ENCODE measurements at places on chromosomes 3 and 15.

DNA sequence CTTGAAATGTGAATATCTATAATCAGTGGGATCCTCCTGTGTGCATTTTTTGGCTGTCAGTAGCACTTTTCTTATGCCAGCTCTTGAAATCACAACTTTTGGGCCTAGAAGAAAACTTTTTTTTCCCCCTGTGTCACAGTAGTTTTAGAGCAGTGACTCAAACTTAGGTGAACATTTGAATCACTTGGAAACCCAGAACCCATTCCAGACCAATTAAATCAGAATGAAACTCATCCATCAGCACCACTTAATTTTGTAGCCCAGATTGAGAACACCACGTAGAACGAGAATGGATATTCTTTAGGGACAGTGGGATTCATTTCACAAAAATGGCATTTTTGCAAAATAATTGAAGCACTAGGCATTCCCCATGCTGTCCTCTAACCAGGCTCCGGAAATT is 224.8 kb upstream of the NANOGP8 start:
- DNase-seq, result no peak

DNA sequence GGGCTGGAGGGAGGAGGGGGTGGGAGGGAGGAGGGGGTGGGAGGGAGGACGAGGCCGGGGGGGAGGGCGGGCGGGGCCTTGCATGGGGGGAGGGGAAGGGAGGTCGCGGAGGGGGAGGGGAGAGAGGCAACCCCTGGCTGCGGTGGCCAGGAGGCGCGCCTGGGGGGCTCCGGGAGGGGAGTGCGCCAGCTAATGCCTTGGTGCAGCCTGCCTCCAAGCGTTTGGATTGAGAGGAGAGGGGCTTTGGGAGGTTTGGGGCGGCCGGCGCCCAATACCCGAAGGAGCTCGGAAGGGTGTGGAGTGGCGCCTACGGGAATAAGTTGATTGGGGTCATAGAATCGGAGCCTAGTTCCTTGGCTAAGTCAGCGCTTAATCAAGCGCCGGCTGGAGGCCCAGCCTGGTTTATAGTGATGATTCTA is 557 bp downstream of the TFG start:
- DNase-seq, result peak; percentile 20

GRCh38 chr3:153783106-153783505 is 338.1 kb upstream of the ARHGEF26 start:
- no peak for DNase-seq

GRCh38 chr3:20842594-20843436 is 656.8 kb upstream of the SGO1 start:
- DNase-seq, result no peak

DNA sequence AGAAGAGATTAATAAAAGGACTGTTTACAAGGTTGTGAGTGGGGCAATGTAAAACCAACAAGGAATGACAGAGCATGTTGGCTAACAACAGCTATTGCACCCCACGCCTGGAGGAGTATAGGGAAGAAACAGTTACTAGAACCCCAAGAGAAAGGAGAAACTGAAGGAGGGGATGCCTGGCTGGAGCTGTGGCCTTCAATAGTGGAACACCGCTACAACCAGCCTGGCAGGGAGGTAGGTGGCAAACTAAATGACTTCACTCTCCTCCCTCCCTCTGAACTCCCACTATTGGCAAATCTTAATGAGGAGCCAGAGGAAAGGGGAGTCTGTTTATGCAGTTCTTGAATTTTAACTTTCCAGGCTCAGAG is 7.2 kb upstream of the CD47 start:
- no peak for DNase-seq

GRCh38 chr3:13167064-13167743 is 94.0 kb upstream of the IQSEC1 start:
- DNase-seq, result no peak

DNA sequence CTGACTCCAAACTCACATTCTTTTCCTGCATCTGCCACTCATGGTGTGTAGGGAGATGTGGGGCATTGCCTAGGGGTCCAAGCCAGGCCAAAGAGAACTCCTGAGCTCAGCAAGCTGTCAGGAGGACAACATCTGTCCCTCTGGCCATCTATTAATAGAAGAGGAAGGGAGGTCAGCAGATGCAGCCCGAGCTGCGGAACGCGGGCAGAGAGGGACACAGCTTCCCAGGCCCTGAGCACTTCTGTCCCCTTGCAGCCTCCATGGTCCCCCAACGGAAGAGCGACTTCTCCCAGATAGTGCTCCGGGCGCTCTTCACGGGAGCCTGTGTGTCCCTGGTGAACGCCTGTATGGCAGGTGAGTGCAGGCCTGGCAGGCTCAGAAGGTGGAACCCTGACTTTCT is 37.3 kb upstream of the PDE8A start:
- no peak for DNase-seq

- DNase-seq, result no peak
These were observed 17.9 kb upstream of the ABI3BP start for GRCh38 chr3:101011136-101011535.

GRCh38 chr3:156102267-156102931 is 18.0 kb upstream of the KCNAB1 start:
- DNase-seq, result no peak

- DNase-seq, result no peak
These were observed 280.0 kb downstream of the PDCD6IP start for GRCh38 chr3:34078418-34078817.

GRCh38 chr15:53378096-53378800 is 381.2 kb downstream of the WDR72 start:
- DNase-seq, result no peak

DNA sequence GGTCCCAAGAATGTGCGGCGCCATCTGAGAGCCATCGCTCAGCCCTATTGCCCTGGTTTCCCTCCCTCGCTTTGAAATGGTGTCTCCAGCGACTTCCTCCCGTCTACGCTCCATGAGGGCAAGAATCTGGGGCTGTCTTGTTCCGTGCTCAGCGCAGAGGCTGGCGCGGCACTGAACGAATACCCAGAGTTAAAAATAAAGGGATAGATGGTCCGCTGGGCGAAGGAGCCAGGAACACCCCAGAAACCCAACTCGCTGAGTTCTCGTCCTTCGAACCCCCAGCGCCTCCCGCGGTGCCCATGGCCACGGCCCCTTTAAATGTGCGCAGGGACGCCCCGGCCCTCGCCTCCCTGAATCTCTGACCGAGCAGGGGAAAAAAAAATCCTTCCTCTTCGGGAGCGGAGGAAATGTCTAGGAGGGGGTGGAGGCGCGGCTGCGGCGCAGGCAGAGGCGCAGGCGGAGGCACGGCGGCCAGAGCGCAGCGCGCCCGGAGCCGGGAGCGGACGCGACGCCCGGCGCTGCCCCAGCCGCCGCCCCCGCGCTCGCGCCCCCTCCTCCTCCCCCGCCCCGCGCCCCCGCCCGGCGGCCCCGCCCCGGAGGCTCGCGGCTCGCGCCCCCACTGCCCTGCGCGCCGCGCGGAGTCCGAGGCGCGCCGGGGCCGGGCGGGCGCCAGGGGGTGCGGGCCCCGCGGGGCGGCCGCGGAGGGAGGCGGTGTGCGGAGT is 8.5 kb upstream of the FGD5 start:
- DNase-seq, result no peak

DNA sequence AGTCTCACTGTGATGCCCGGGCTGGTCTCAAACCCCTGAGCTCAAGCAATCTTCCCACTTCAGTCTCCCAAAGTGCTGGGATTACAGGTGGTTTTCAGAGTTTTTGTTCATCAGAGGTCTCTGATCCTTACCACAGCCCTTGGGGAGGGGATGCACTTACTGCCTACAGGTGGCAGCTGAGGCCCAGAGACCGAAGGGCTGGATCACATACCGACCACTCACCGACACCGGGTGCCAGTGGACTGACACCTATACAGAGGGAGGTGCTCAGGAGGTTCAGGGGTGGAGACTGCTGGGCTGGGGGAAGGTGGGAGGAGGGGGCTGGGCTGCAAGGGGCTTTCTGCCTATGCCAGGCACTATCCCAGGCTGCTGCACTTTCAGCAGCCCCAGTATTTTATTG is 19.5 kb downstream of the DUSP7 start:
- no peak for DNase-seq

- no peak for DNase-seq
These were observed 30.3 kb downstream of the SRPRB start for GRCh38 chr3:133835961-133836360.

GRCh38 chr15:66847565-66847991 is 145.5 kb downstream of the SMAD6 start:
- no peak for DNase-seq

GRCh38 chr15:42203891-42204290 is 4.2 kb downstream of the VPS39 start:
- DNase-seq, result no peak

- DNase-seq, result no peak
These were observed 9.7 kb upstream of the ARID3B start for GRCh38 chr15:74531144-74531811.

- DNase-seq, result no peak
These were observed 14.3 kb downstream of the GRM2 start for GRCh38 chr3:51721062-51721745.

DNA sequence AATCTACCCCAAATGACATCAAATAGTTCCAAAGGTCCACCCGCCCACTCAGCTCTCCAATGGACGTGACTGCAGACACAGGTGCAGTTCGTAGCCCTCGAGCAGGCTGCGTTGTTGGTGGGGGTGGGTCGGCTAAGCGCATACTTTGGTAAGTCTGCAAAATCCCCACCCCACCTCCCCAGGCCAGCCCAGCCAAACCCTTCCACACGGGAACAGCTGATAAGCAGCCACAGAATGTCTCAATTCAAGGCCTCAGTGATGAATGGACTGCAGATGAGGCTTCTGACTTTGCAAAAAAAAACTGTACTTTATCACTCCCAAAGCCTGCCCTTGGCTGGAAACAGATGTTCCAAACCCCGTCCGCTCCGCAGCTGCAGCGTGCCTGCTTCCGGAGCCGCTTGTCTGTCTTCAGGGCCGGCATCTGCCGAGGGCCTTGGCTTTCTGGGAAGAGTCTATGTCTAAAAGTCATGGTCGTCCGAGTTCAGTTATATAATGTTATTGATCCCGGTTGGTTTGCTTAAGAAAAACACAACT is 38.2 kb downstream of the PCSK6 start:
- no peak for DNase-seq

GRCh38 chr3:112604536-112604935 is 36.4 kb downstream of the CCDC80 start:
- no peak for DNase-seq

- peak; percentile 78 for DNase-seq
These were observed 4.5 kb downstream of the HEMK1 start for GRCh38 chr3:50573566-50574443.

- DNase-seq, result no peak
These were observed 95.6 kb downstream of the CD200R1L start for GRCh38 chr3:112751061-112751460.

DNA sequence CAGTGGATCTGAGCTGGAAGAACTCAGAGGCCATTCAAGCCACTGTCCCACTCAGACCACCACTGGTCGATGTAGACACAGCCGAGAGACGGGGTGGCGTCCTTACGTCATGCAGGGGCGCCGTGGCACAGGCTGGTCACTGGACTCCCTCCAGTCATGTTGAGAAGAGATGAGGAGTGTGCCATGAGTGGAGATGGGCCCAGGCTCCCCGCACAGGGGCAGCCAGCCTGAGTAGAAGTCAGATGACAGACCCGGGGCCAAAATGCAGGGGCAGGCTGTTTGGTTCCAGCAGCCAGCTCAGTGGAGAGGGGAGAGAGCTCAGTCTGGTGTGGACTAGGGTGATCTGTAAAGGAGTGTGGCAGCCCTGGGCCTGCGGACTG is 33.4 kb upstream of the KIF23 start:
- DNase-seq, result no peak

DNA sequence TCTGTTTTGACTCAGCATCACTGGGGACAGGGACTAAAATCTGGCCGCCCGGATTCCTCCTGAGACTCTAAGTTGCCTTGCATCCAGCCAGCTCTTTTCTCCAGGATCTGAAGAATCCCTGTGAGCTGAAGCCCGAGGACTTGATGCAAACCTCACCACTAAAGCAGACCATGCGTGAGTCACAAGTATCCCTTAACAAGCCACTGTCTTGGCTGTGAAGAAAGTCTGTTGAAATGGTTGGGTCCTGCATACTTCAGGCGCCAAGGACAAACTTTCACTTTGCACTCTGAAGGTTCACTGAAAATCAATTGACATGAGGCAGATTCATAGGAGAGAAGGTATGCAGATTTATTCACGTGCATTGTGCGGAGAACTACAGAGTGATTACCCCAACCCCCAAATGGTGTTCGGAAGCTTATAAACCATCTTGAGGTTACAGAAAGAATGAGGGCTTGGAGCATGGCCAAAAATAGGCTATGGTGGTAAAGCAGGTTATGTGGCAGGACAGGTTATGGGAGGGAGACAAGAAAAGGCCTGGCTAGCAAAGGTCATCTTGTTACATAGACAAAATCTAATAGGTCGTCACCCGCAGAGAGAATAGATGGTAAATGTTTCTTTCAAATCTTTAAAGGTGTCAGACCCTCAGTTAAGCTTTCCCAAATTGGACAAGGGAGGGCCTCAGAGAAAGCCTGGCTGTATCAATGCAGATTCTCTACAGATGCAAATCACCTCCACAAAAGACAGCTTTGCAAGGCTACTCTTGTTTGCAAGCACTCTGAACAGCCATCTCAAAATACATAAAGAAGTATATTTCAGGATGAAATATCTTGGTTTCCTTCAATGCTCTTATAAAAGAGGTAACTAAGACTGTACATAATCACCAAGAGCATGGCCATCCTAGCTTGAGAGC is 126.3 kb upstream of the PLAAT1 start:
- no peak for DNase-seq

- DNase-seq, result no peak
These were observed 81.4 kb downstream of the DNAJB8 start for GRCh38 chr3:128385080-128385832.

DNA sequence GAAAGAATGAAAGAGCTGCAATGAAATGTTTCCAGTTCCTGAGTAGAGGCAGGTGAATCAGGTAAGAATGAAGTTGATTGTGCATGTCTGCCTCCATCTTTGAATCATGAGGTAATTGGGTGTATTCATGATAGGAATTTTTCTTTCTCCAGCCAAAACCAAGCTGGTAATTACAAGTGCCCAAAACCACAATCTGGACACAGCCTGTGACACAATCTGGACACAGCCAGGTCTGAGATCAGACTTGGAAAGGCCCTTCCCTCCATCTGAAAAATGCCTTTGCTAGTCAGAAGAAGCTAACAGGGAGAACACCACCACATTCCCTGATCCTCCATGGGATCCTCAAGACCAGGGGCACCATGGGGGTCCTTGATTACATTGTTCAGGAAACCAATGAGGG is 338.5 kb upstream of the THBS1 start:
- no peak for DNase-seq

DNA sequence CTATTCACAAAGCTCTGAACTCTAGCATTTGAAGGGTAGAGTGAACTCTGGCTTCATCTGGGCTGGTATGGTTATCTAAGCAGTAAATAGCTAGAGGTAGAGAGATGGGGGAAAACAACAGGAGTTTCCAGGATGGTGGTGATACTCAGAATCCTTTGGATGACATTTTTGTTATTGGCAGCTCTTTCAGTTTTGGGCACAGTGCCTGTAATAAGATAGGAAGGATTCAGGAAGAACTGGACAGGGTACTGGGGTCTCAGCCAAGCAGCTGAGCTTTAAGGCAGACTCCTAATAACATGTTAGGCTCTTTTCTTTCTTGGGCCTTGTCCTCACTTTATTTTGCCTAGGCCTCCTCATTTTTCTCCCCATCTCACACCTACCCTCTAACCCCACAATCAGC is 338.5 kb downstream of the CADM2 start:
- no peak for DNase-seq
